ENCODE measurements at places on chromosomes 12 and 14.

- DNase-seq: no peak
Measured at GRCh38 chr14:52650774-52651173, 44.6 kb downstream of the ERO1A start.

GRCh38 chr14:82694820-82695219 lies 1161.2 kb upstream of the SEL1L start:
- DNase-seq: no peak

DNA sequence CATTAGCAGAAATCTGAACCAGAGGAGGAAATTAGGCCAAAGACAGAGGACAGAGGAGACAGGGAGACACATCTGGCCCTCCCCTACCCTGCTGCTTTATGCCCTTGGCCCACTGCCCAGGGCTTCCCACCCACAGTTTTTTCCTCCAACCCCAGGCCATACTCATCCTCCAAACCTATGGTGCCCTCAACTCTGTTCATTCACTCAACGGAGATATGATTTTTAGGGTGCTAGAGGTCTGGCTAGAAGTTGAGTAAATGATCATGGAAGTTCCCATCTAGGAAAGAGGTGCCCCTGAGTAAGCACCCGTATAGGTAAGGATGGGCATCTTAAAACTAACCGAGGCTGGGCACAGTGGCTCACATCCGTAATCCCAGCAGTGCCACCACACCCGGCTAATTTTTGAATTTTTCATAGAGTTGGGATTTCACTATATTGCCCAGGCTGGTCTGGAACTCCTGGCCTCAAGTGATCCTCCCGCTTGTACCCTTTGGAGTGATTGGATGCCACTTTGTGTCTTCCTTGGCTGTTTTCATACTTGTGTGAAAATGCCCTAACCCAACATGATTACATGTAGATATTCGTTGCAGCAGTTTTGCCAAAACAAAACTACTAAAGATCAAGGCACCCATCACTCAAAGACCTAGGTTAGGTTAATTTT lies 4.4 kb downstream of the KRT18 start:
- no peak for DNase-seq

- DNase-seq: no peak
Measured at GRCh38 chr12:105977652-105978051, 161.1 kb downstream of the NUAK1 start.

DNA sequence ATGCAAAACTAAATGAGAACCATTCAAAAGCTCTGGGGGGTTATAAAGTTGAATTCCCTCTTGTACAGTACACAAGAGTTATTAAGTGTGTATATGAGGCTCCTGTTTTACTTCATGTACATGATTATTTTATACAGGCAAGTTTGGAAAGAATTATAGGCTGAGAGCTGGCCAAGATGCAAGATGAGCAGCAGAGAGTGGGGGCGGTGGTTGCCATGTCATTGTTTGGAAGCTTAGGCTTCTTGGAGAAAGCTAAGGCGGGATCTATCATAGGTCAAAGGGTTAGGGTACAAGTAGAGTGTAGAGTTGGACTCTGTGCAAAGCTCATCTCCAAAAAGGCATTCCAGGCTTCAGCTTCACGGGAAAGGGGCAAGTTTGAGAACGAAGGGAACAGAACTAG lies 297.1 kb upstream of the TBX3 start:
- DNase-seq: no peak

All from NCI-H774 (cell line).